ENCODE measurements at places on chromosomes 2 and 18.

- DNase-seq, result peak; percentile 57
Observed at GRCh38 chr2:69013840-69014821, 1.2 kb downstream of the ANTXR1 start.

DNA sequence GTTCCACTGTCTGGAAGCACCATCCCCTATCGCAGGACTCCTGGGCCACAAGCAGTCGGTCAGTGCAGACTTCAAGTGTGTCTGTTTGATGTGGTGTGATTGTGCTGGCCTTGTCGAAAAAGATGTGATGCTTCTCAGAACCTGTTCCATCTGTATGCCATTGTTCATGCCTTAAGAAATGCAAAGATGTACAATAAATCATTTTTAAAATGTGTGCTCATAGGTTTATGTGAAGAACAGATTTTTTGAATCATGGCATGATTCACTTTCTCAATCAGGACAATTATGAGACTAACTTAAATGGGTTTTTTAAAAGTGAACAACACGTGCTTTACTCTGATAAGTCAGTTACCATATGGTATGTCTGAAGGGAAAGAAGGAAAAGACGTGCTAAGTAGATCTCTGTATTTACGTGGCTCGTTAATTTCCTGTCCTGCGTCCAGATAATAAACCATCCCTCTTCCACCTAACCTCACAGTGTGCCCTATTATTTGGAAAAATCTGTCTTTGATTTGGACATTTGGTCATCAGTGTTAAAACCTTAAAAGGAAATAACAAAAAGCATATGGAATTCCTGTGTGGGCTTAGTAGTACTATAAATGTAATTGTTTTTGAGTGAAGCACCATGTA lies 54.9 kb downstream of the PRKRA start:
- no peak for DNase-seq

DNA sequence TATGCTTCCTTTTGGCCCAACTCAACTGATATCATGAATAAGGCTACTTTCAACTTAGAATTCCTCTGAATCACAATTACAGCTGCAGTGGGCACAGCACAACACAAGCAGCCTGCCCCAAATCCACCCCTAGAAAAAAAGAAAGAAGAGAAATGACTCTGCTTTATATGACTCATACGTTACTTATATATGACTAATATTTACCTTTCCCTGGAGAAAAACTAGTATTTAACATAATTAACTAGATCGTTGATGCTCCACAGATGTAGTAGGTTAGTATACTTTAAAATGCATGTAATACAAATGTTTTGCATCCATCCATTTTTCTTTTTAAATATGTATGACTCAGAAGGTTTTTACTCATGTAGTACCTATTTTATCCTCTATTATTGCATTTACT lies 133.3 kb upstream of the UNC80 start:
- peak; percentile 79 for DNase-seq

DNA sequence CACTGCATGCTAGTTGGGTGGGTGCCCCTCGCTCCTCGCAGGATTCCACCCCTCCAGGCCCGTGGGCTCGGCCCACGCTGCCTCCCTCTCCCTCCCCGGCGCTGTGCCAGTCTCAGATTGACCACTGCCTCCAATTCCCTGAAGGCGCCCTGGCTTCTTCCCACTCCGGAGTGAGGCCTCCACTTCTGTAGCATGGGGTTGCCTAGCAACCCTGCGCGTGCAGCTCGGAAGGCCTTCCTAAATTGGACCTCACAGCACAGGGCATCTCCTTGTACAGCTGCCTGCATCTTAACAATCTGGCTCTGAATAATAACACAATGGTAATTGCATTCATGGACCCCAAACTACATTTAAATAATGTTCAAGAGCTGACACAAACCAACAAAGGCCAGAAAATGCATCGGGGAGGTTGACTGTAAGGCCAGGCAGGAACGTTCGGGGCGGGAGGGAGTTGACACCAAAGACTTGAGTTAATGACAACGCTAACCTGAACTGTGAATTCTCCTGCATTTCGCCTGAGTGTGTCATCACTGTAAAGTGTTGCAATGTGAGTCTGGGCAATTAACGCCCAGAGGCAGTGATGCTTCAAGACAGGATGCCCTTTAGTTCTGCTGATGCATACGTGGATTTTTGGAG lies 222.9 kb downstream of the ZBTB7C start:
- peak; percentile 8 for DNase-seq

GRCh38 chr2:100228415-100228814 lies 86.0 kb upstream of the AFF3 start:
- DNase-seq, result no peak
